Smooth muscle cell of the pulmonary artery (primary cell): ENCODE measurements at places on chromosomes 13 and 19. TPM values are rescaled to one million over a fixed set of nuclear protein-coding genes. Genes with fewer than 3 reads are reported as not detected.

Gene ZNF98
- total RNA-seq = not detected in 2 replicates

Gene EHD2
- total RNA-seq = 370 and 456 TPM in 2 replicates

Gene ISYNA1
- 16.9 and 63.8 TPM in 2 replicates for total RNA-seq

Gene MIR17HG
- 1.9 and 3.8 TPM in 2 replicates for total RNA-seq

Gene MBD3L2
- not detected in 2 replicates for total RNA-seq

Gene COPE
- total RNA-seq = 136 and 162 TPM in 2 replicates

Gene S1PR5
- 1.7 and 4.8 TPM in 2 replicates for total RNA-seq

Gene KIR2DL4
- not detected in 2 replicates for total RNA-seq

Gene TTC9B
- total RNA-seq = not detected in 2 replicates

Gene AMER2
- total RNA-seq = not detected in 2 replicates

Gene PCSK4
- total RNA-seq = 0.92 and 1.4 TPM in 2 replicates

Gene CEACAM7
- not detected in 2 replicates for total RNA-seq

Gene MEDAG
- 21.9 and 54.2 TPM in 2 replicates for total RNA-seq

Gene SHC2
- 0.33 and 2.4 TPM in 2 replicates for total RNA-seq

Gene ONECUT3
- total RNA-seq = not detected in 2 replicates

Gene KIR3DL2
- not detected in 2 replicates for total RNA-seq

Gene CAMSAP3
- not detected in 2 replicates for total RNA-seq

Gene BST2
- 7.3 and 63.1 TPM in 2 replicates for total RNA-seq

Gene KCNN1
- total RNA-seq = 0.03 TPM in 1 of 2 replicates, not detected in the other

Gene CLEC4M
- total RNA-seq = not detected in 2 replicates

Gene ADGRE3
- not detected in 2 replicates for total RNA-seq

Gene C19orf67
- not detected in 2 replicates for total RNA-seq
